ENCODE measurements at places on chromosomes 12 and 14.

GRCh38 chr12:98901189-98901588 is 256.1 kb downstream of the APAF1 start:
- DNase-seq, result no peak

GRCh38 chr14:74326369-74327152 is 21.7 kb upstream of the VRTN start:
- DNase-seq, result no peak

GRCh38 chr12:86213012-86213411 is 43.2 kb downstream of the MGAT4C start:
- no peak for DNase-seq

- no peak for DNase-seq
Observed at GRCh38 chr12:13603953-13604352, 377.4 kb downstream of the GRIN2B start.

DNA sequence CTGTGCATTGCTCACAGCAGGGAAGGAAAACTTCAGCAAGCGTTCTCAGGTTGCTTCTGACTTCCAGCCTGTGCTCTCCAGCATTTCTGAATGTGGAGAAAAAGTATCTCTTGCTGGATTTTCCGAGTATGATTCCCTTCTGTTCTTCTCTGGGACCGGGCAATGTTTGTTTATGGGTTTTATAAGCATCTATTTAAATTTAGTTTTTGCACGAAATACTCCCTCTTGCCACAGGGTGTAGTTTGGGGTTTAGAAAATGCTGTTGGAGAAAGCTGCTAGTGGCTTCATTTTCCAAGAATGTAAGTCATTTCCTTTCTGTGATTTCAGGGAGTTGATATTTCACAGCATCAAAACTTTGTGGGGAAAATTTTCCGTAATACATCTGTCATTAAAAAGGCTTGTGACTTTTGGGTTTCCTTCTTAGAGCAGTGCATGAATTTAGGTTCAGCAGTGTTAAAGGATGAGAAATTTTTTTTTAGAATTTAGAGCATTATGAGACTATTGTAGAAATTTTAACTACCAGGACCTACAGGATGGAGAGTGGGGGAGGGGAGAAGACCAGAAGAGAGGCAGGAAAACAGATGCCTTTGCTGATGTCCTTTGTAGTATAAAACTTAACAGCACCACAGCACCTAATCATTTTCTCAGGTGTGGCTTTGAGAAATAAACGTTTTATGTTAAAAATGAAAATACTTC is 1.5 kb downstream of the FRMD6 start:
- DNase-seq, result no peak

DNA sequence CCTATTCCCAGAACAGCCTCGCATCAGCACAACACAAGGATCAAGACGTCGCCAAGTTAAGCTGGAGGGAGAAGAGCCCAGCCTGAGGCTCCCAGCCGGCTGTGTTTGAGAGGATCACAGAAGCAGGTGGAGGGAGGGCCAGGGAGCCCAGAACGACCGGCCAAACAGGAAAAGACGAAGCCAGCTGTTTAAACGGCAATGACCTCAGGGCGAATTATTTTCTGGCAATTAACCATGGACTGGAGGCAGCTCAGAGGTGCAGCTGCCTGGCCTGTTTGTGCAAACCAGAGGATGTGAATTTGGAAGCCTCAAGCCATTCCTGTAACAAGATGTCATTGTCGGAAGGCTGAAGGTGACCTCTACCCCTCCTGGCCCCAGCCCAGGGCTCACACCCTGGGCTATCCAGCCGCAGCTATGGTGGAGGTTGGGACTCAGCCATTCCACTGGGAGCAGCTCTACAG is 175.8 kb upstream of the PRMT8 start:
- DNase-seq, result no peak

DNA sequence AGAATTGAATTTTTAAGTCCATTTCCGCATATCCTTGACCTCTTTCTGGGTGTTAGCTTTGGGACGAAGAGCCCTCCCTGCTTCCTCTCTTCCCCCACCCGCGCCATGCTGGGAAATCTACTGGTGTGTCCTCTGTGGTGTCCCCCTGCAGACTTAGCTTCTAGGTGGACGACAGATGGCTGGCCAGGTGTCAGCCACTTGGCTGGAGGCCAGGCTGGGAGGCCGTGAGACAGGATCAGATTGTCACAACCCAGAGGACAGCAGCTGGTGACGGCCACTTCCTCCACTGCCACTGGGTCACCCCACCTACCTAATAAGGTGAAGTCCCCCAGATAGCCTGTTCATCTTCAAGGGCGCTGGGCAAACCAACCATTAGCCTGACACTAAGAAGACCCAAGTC is 13.3 kb upstream of the DTX1 start:
- no peak for DNase-seq

DNA sequence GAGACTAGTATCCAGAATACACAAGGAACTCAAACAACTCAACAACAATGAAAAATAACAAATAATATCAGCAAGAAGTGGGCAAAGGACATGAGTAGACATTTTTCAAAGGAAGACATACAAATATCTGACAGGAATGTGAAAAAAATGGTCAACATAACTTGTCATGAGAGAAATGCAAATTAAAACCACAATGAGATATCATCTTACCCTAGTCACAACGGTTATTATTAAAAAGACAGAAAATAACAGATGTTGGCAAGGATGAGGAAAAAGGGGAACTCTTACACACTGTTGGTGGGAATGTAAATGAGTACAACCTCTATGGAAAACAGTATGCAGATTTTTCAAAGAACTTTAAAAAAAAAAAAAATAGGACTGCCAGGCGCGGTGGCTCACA is 20.4 kb downstream of the VWF start:
- no peak for DNase-seq

Data from stimulated activated CD8-positive, alpha-beta memory T cell treated with anti-CD3 and anti-CD28 coated beads, Interleukin-7, amount 100 ng/mL, for 1 hour (primary cell).